Caco-2 (cell line): ENCODE measurements at places on chromosomes 11 and 22.

- no peak for DNase-seq
These were observed 31.6 kb upstream of the A4GALT start for GRCh38 chr22:42752230-42752746.

GRCh38 chr11:61917334-61918109 lies at the start of gene RAB3IL1:
RAB3IL1 (minus strand) TSS chr11:61917566; CDS start chr11:61917367, 199 bp downstream.
- DNase-seq = peak; percentile 70

GRCh38 chr11:7648264-7648663 lies 25.0 kb downstream of the CYB5R2 start:
- DNase-seq = no peak

DNA sequence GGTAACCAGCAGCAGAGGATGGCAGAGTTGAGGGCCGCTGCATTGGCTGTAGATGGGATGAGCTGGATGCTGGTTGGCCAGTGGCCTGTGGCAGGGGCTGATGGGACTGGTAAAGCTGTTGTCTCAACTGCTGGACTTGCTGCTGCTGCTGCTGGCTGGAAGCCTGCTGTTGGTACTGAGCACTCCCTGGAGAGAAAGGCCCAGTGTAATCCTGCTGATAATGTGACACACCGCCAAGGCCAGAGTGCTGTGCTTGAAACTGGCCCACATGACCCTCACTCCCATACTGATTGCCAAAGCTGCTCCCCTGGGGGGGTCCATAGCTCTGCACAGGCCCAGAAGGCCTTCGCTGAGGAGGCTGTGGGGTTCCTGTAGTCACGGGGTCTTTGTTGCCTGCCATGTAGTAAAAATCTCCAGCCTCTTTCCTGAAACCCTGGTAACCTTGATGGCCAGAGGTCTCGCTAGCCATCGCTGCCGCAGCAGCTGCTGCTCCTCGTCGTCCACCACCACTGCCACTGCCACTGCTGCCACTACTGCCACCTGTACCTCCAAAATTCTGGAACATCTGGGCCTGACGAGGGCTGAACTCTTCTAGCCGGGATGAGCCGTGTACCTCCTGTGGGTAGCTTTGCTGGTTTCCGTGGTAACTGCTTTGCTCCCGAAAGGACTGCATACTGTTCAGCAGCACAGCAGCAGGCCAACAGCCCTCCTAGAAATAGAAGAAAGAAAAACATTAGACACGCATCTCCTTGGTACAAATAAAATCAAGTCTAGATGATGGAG lies 55.6 kb downstream of the TCF20 start:
- DNase-seq = no peak

GRCh38 chr22:41821471-41822316 lies 11.2 kb upstream of the SREBF2 start:
- DNase-seq = no peak

DNA sequence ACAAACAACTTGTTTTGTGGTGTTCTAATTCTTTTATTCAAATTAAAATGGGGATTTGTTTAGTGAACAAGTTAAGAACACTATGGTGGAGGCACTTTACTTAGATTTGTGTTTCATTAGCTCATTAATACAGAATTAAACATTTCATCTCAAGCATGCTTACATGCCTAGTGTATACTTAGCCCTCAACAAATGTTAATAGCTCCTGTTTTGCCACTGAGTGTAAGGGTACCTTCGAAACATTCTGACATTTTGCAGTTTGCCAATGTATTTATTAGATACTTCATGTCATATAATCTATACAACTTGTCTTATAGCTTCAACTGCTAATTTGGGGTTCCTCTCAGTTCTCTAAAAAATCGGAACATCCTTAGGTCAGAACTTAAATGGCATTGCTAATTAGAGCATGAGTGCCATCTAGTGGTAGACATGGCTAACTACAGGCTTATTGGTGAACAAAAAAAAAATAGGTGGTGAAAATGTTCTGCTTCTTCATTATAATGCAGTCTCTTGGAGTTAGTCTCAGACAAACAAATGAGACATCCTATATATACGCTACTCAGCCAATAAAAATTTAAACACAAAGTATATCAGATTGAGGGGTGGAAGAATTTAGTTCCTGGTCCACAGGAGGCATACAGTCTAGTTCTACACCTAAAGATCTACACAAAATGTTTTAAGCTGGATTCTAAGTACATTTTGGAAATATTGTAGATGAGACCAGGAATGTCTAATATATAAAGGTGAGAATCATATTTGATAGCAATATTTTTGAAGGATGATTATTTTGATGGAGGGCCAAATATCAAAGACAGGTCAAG lies 4.9 kb upstream of the CNTN5 start:
- peak; percentile 55 for DNase-seq

DNA sequence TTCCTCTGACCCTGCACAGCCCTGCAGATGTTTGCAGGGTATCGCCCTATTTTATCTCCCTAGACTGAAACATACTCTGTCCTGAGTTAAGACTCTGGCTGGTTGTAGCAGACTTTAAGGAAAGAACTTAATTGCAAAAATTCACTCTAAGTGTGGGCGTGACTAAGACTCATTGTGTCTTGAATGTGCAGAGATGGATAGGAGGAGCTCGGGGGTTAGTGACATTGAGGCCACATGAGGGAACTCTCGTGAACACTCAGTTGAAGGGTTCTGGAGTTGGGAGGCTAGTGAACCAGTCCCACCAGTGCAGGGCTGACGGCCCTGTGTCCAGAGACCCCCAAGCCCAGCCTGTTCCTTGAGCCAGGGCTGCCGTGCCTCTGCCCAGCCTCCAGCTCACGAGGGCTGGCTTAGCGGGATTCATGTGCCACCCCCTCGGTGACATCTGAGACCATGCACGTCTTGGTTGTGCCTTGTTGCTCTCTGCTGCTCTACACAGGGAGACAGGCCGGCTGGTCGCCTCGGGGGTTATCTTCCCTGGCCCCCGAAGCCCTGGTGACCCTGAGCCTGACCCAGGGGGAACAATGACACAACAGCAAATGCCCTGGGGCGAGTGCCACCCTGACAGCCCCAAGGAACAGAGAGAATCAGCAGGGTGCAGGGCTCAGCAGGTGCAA lies 11.4 kb upstream of the TBX1 start:
- DNase-seq = no peak

GRCh38 chr11:77656362-77656761 lies 18.8 kb upstream of the CLNS1A start:
- DNase-seq = no peak

DNA sequence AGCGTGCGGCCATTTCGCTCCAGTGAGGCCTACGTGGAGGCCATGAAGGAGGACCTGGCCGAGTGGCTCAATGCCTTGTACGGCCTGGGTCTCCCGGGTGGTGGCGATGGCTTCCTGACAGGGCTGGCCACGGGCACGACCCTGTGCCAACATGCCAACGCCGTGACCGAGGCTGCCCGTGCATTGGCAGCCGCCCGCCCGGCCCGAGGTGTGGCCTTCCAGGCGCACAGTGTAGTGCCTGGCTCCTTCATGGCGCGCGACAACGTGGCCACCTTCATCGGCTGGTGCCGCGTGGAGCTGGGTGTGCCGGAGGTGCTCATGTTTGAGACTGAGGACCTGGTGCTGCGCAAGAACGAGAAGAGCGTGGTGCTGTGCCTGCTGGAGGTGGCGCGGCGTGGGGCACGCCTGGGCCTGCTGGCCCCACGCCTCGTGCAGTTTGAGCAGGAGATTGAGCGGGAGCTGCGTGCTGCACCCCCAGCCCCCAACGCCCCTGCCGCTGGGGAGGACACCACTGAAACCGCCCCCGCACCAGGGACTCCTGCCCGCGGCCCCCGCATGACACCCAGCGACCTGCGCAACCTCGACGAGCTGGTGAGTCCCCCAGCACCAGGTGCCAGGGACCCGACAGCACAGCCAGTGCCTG lies 1.8 kb downstream of the GAS2L1 start:
- no peak for DNase-seq

DNA sequence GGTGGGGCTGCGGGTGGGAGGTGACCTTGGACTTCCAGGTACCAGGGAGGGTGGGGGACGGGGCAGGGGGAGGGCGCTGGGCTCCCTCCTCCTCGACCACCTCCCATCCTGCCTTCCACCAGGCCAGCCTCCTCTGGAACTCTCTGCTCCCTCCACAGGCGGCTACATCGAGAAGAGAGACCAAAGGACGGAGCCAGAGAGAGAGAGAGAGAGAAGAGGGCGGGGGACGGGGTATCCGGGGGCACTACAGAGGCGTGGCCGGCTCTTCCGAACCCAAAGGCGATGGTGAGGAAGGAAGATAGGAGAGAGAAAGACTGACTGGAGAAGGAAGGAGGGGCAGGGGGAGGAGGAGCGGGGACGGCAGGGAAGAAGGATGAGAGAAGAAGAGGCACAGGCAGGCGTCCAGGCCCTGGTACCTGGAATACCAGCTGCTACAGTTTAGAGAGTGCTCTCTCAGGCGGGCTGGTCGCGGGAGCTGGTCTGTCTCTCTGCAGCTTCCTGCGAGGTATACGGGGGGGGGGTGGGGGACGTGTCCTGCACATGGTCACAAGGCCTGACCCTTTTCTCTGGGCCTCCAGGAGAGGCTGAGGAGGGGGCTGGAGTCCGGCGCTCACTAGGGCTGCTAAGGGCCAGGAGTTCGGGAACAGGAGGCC lies 38.0 kb downstream of the IGSF9B start:
- DNase-seq = no peak

GRCh38 chr11:124982043-124982442 lies 28.0 kb downstream of the CCDC15 start:
- DNase-seq = no peak

- no peak for DNase-seq
These were observed 25.4 kb upstream of the DDI1 start for GRCh38 chr11:104011044-104011443.

DNA sequence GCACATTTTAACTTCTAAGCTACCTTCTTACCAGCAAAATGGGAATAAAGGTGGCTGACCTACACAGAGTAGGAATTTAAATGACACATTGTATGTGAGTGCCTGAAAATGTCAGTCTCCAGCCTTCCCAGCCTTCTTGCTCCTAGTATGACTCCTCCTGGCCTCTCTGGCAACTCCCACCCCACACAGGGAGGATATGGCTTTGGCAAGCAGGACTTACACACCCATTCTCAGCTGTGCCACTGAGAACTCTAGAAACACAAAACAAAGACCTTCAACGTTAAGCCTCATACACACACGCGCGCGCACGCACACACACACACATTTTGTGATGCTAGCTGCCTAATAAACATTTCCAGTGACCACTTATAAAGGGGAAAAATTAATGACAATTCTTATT lies 65.8 kb downstream of the PACSIN2 start:
- no peak for DNase-seq

DNA sequence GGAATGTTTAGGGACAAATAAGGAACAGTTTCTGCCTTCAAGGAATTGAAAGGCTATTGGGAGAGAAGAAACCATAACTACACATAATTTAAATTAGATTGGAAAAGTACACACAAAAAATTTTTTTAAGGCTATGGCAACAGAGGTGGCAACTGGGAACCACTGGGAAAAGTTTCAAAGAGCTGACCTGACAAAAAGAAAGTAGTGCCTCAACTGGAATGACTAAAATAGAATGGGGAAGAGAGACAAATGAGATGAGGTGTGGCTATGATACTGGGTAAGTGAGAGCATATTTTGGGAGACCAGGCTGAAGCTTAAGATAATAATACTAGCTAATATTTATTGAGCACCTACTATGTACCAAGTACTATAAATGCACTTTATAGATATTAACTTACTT lies 2.9 kb upstream of the AKIP1 start:
- DNase-seq = no peak

GRCh38 chr11:68390315-68390714 lies 70.2 kb upstream of the PPP6R3 start:
- no peak for DNase-seq

- peak; percentile 26 for DNase-seq
These were observed 239.7 kb downstream of the BRD1 start for GRCh38 chr22:49587987-49588386.

DNA sequence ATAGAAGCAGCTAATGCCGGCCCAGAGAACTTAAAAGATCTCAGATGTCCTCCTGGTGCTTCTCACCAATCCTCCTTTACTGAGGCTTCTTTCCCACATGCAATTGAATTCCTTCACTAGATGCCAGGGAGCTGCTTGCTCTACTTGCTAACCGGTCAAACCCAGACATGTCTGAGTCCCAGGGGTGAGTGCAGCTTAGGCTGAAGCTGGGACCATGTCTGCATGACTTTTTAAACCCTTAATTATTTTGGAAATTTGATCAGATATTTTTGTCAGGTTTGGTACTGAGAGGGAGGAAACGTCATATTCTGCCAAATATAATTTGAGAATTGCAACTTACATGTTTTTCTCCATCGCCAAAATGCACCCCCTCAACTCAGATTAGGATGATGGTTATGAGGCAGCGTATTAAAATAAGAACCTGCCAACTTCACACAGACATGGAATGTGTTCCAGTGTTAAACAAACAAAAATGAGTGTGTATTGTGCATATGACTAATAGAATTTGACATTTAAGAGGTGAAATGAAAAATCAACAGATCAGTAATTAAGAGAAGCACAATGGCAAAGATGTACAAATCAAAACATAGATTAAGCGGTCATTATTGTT lies 529.5 kb downstream of the ETS1 start:
- DNase-seq = no peak

GRCh38 chr11:69703453-69703767 lies 412 bp downstream of the FGF19 start:
- no peak for DNase-seq

- DNase-seq = no peak
These were observed 2.3 kb upstream of the CATSPERZ start for GRCh38 chr11:64297699-64298358.

DNA sequence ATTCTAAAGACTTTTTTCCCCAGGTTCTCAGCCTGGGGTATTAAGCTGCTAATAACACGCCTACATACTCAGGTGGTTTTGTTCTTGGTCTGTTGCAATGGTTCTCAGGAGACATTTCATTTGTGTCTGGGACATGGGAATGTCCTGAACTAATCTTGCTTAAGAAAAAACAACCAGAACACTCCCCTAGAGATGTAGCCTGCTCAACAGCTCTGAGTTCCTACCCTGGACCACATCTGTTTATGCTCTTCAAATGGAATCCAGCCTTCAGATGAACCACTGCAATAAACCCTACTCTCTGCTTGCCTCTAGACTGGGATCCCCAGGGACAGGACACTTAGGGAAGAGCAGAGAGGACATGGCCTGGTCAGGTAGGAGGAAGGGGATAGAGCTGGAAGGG lies 29.9 kb downstream of the RELT start:
- no peak for DNase-seq

- DNase-seq = no peak
These were observed 368.3 kb downstream of the SOX6 start for GRCh38 chr11:15988016-15988550.
